NCI-H1105 treated with DMSO at 0.1 percent for 48 hours (cell line): ENCODE measurements at places on chromosomes 4 and X.

- DNase-seq, result no peak
Observed at GRCh38 chr4:149784018-149784417, 31.6 kb downstream of the IQCM start.

GRCh38 chr4:81204571-81204970 lies 10.5 kb downstream of the PRKG2 start:
- no peak for DNase-seq

GRCh38 chr4:76699751-76700310 lies 198.1 kb downstream of the SOWAHB start:
- no peak for DNase-seq

DNA sequence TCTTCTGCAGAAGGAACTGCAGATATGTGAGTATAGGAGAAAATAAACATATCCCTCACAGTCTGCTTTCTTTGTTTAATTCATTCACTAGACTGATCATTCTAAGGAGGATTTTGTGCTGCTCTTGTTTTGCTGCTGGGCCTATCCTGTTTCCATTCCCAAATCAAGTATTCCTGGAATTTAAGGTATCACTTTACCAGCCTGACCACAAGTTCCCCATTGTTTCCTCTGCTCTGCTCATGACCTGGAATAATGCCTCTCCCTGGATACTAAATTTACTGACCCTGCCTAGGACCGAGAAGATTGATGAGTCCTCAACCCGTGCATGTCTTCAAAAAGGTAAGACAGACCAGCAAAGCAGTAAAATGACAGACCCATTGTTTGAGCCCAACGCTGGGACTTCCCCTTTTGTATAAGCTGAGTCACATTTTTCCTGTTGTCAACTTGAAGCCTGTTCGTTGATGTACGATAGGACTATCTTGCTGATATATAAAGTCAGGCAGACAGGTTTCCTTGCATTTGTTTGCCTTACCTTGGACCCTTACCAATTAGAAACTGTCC lies 85.5 kb upstream of the TET2 start:
- DNase-seq, result no peak

- no peak for DNase-seq
Observed at GRCh38 chr4:109699553-109700225, 3.6 kb downstream of the CASP6 start.

- no peak for DNase-seq
Observed at GRCh38 chrX:9542106-9542760, 77.4 kb downstream of the TBL1X start.

- no peak for DNase-seq
Observed at GRCh38 chrX:69148946-69149345, 16.3 kb downstream of the PJA1 start.
